ENCODE measurements at places on chromosomes 6 and 20.

GRCh38 chr6:163773646-163774045 lies 359.1 kb downstream of the QKI start:
- no peak for DNase-seq

DNA sequence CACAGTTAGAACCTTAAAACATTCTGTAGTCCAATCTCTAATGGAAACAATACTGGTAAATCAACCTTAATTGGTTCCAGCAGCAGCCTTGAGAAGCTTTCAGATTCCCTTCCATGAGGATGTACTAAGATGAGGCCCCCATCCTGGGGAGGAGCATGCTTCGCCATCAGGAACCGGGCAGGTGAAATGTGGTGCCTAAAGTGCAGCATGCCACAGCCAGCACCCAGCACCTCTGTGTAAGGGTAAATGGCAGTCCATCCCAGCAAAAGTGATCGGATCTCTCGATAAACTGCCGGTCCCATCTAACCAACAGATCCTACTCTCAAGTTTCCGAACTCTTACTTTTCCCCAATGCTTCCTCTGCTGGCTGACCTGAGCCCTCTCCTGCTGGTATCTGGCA lies 166.3 kb upstream of the PDE10A start:
- DNase-seq, result no peak

DNA sequence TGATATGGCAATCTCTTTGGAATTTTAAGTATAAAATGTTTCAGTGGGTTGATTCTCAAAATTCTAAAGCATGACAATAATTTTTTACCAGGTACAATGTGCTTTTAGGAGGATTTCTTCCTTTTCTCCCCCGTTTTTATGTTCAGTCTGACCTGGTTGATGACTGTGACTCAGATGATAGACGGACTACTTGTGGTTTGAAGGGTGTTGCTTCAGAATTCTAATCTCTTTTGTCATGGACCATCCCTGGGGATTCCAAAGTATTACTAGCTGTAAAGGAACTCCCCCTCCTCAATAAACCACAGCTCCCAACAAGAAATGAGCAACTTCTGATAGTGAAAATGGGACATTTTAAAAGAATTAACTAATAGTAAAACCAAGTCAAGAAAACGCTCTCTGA lies 34.9 kb upstream of the TNFAIP3 start:
- DNase-seq, result no peak

GRCh38 chr6:54366667-54367327 lies 58.6 kb downstream of the TINAG start:
- DNase-seq, result no peak

GRCh38 chr20:48843057-48843806 lies 15.4 kb upstream of the PREX1 start:
- no peak for DNase-seq

- no peak for DNase-seq
Measured at GRCh38 chr6:14063756-14064155, 53.8 kb upstream of the CD83 start.

- no peak for DNase-seq
Measured at GRCh38 chr6:134630508-134631121, 312.7 kb upstream of the SGK1 start.

GRCh38 chr6:105170059-105170458 lies 9.8 kb downstream of the POPDC3 start:
- no peak for DNase-seq

GRCh38 chr20:14453259-14453658 lies 115.8 kb upstream of the FLRT3 start:
- DNase-seq, result no peak

GRCh38 chr6:40397287-40398033 lies 189.7 kb downstream of the LRFN2 start:
- no peak for DNase-seq

DNA sequence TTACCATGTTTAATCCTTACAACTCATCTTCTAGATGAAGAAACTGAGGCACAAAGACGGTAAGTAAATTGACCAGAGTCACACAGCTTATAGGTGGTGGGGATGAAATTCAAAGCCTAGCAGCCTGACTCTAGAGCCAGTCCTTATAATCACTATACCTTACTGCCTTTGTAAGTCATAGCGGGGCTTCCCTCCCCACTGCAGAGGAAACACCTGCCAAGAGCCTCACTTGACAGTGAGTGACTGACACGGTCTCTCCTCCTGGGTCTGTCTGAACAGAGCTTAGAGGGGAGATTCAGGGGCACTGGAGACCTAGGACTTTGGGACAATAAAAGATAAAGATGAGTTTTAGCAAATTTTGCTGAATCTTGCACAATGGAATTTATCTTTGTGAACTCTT lies 12.8 kb downstream of the SUN5 start:
- no peak for DNase-seq

- no peak for DNase-seq
Measured at GRCh38 chr6:154510144-154510905, at the start of gene CNKSR3. TSS of gene CNKSR3 (minus strand) at chr6:154510685. CDS start at chr6:154510114, 571 bp downstream.

- no peak for DNase-seq
Measured at GRCh38 chr6:63689421-63689820, 53.8 kb downstream of the PHF3 start.

DNA sequence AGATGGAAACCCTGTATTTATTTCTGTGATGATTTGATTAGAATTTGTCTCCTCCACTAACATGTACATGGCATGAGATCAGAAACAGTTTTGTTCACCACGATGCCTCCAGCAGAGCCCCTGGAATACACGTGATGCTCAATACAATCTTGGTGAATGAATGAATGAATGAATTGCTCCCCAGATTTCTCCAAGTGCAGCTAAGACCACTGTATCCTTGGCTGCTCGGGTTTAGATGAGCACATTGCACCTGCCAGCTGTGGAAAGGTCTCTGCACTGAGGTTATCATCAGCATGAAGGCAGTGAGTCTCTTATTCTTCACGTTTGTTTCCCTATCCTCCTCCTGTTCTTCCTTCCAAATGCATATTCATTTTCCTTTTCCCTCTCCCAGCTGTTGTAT lies 17.9 kb downstream of the CASS4 start:
- no peak for DNase-seq

GRCh38 chr6:74598462-74599393 lies 607.1 kb downstream of the COL12A1 start:
- no peak for DNase-seq

DNA sequence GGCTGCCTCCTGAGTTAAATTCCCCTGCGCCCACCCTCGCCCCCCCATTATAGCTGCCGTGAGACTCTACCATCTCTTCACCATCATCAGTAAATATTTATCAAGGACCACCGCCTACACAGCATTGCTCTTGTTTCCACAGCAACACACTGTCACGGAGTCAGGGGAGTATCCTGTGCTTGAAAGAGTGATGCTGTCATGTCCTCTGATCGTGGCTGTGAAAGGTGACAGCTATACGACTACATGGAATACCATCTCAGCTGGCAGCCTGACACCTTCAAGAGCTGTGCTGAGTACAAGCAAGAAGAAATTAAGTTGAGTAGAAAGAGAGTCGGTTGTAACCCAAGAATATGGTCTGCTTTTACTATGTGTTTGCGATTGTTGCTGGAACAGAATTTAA lies 3.4 kb downstream of the PTPRT start:
- no peak for DNase-seq

- DNase-seq, result no peak
Measured at GRCh38 chr6:17871836-17872235, 115.6 kb downstream of the KIF13A start.

DNA sequence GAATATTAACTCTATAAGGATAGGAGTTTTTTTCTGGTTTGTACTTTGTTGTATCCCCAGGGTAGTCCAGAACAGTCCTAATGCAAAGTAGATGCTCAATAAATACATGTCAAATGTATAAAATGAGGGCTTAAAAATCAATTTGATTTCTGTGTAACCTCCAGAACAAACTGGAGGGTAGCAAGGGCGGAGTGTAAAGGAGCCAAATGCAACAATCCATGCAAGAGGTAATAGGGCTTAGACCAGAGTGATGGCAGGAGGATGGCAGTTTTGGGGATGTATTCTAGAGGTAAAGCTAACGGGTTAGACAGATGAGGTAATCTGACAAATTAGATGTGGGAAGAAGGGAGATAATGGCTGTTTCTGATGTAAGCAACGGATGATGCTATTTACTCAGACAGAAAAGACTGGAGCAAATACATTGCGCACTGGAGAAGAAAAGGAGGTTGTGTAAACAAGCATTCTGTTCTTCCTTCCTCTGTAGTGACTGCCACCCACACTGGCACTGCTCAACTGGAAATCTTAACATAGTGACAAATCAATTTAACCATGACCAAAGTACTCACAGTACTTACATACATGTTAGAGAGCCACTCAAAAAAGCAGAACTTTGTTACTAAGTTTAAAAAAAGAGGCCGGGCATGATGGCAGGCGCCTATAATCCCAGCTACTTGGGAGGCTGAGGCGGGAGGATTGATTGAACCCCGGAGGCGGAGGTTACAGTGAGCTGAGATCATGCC lies 2.0 kb downstream of the ZNF318 start:
- no peak for DNase-seq

DNA sequence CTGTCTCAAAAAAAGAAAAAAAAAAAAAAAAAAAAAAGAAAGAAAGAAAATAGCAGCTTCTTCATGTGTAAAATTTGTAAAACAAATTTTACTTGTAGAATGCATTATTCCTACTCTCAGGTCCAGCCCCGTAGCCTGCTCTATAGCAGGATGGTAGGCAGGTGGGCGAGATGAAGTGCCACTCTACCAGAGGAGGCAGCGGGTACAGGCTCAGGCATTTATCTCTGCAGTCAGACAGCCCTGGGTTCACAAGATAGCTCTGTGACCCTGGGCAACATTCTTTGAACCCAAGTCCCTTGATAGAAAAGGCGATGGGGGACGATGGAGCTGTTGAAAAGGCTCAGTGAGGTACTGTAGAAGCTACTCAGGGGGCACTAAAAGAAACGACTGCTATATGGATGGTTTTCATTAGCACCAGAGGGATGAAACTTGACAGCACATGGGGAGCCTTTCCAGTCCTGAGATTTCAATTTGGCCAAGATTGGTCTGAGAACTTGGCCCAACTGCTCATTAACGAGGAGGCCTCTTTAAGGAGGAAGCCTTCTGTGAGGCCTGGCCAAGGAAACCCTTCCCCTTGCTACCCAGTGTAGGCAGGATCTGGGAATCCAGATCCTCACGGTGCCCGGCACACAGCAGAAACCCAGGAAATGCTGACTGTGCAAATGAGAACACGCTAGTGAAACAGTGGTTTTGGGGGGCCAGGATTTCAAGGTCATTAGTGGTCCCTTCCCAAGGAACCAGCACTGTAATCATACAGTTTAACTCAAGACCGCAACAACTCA lies 63.1 kb downstream of the MYH7B start:
- no peak for DNase-seq

DNA sequence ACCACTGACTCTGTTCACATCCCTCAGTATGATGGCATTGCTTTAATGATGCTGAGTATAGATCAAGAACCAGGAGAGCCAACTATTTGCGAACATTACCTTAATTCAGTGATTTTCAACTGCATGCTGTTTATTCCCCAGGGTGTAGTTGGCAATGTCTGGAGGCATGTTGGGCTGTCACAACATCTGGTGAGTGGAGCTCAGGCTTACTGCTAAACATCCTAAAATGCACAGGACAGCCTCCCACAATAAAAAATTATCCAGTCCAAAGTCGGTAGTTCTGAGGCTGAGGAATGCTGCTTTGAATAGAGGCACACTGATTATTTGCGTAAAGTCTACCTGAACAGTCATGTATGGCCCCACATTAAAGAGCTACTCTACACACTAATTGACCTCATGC lies 94.8 kb upstream of the OPRM1 start:
- no peak for DNase-seq

GRCh38 chr6:29552512-29553051 lies 7.0 kb downstream of the UBD start:
- DNase-seq, result no peak

- no peak for DNase-seq
Measured at GRCh38 chr6:33589731-33590530, 9.9 kb upstream of the BAK1 start.

GRCh38 chr20:40111282-40111681 lies 577.8 kb downstream of the MAFB start:
- DNase-seq, result no peak

- DNase-seq, result no peak
Measured at GRCh38 chr6:109050012-109050411, 44.6 kb downstream of the SESN1 start.

DNA sequence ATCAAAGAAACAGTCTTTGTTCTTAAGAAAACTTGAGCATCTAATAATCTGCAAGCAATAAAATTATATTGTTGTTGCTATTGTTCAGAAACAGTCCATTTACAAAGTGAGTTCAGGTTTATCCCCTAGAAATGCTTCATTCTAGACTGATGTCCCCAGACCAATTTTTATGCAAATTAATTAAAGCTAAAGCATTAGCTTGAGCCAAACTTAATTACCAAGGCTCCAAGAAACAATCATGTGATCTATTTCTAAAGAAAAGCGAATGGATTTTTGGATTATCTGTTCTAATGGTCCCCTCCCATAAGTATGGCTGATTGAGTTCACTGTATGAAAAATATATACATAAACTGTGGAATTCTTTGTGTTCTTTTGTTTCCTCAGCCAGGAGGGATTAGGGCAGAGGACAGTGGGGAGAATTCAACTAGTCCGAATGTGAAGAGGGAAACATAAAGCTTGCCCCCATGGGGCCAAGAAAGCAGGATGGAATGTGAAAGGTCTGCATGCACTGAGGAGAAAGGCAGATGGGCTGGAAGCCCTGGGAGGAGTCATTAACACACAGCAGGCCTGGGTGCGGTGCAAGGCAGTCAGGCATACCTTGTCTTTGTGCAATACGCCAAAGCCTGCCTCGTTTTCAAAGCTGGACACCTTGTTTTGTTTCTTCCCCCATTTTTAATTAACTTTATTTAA lies 597.1 kb downstream of the KIF16B start:
- DNase-seq, result no peak

DNA sequence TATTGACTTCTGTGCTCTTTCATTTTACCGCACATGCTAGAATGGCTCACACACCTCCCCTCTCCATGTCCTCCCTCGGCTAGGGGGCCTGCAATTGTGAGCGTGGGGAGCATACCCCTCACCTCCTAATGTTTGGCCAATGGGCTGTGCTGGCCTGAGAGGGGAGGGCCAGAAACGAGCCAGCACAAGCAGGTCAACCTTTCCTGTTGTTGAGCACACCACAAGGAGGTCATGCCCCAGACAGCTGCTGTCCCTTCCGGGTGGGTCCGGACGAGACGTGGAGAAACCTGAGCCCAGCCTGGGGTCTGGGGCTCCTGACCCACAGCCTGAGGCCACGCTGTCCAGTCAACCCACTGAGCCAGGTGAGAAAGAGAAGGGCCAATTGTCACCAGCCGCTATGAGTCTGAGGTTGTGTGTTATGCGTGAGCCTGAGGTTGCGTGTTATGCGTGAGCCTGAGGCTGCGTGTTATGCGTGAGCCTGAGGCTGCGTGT lies 77.4 kb downstream of the TTLL2 start:
- DNase-seq, result no peak

- DNase-seq, result no peak
Measured at GRCh38 chr6:137980777-137981176, 113.7 kb downstream of the TNFAIP3 start.

GRCh38 chr6:34189806-34190503 lies 44.1 kb upstream of the GRM4 start:
- no peak for DNase-seq

DNA sequence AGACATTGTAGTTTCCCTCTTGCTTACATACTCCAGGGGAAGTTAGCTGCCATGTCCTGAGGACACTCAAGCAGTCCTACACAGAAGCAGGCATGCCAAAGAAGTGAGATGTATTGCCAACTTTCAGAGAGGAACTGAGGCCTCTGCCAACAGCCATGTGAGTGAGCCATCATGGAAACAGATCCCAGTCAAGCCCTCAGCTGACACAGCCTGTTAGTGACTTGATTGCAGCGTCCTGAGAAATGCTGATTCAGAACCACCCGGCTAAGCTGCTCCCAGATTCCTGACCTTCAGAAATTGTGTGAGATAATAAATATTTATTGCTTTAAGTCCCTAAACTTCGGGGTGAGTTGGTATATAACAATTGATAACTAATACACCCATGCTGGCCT lies 38.1 kb downstream of the GSTA2 start:
- DNase-seq, result no peak
